Left renal cortex interstitium (tissue), 4 donors: ENCODE measurements at places on chromosomes 16 and 17. TPM values are rescaled to one million over a fixed set of nuclear protein-coding genes. Genes with fewer than 3 reads are reported as not detected.

The MMP2 gene
- 265 TPM for polyA plus RNA-seq

The KIF2B gene
- polyA plus RNA-seq = not detected

The SMURF2 gene
- 35.3 TPM for polyA plus RNA-seq

The CMTM2 gene
- 1.5 TPM for polyA plus RNA-seq

The UMOD gene
- 272 TPM for polyA plus RNA-seq

The RAP1GAP2 gene
- 29.3 TPM for polyA plus RNA-seq

The KRTAP17-1 gene
- polyA plus RNA-seq = not detected

The SPNS2 gene
- 37.3 TPM for polyA plus RNA-seq

The ATP2C2 gene
- polyA plus RNA-seq = 0.64 TPM

The AGRP gene
- polyA plus RNA-seq = 0.39 TPM

The ROGDI gene
- 29.8 TPM for polyA plus RNA-seq

The TAF1C gene
- polyA plus RNA-seq = 28.1 TPM

The TGFB1I1 gene
- polyA plus RNA-seq = 52.7 TPM

The GGNBP2 gene
- polyA plus RNA-seq = 65.5 TPM

The RAD51D gene
- 11.8 TPM for polyA plus RNA-seq

The SLC26A11 gene
- polyA plus RNA-seq = 29.4 TPM

The TLCD2 gene
- 6.4 TPM for polyA plus RNA-seq

The KRT33A gene
- not detected for polyA plus RNA-seq

The CD7 gene
- polyA plus RNA-seq = 0.17 TPM

The TAT gene
- polyA plus RNA-seq = 0.11 TPM

The PDPR gene
- 40.9 TPM for polyA plus RNA-seq

The C16orf46 gene
- polyA plus RNA-seq = 1.9 TPM

The PRAC2 gene
- not detected for polyA plus RNA-seq

The OR1A1 gene
- not detected for polyA plus RNA-seq

The AXIN2 gene
- polyA plus RNA-seq = 24.3 TPM

The SCNN1B gene
- polyA plus RNA-seq = 12.8 TPM

The ADAM11 gene
- polyA plus RNA-seq = 2.2 TPM
